ENCODE measurements at places on chromosomes 12 and 14. TPM values are rescaled to one million over a fixed set of nuclear protein-coding genes. Genes with fewer than 3 reads are reported as not detected.

Gene A2M
- total RNA-seq, result 61.8 TPM

Gene P2RX2
- total RNA-seq, result not detected

Gene DEGS2
- 2.0 TPM for total RNA-seq

Gene SRRM4
- total RNA-seq, result 11.8 TPM

Gene RD3L
- total RNA-seq, result not detected

Gene APOLD1
- 30.2 TPM for total RNA-seq

Gene FGD4
- 61.9 TPM for total RNA-seq

Gene CIROP
- total RNA-seq, result not detected

Gene HOXC6
- not detected for total RNA-seq

Gene CFAP73
- 0.54 TPM for total RNA-seq

Gene CPNE6
- 0.36 TPM for total RNA-seq

Gene LRCOL1
- total RNA-seq, result not detected

Gene REP15
- 0.82 TPM for total RNA-seq

Gene FBXW8
- total RNA-seq, result 16.8 TPM

Gene TTC6
- total RNA-seq, result 2.4 TPM

Gene FAM186B
- 0.18 TPM for total RNA-seq

Gene TCL1A
- total RNA-seq, result not detected

Gene NDUFA12
- 65.3 TPM for total RNA-seq

Gene TAS2R50
- 17.1 TPM for total RNA-seq

Gene POU6F1
- total RNA-seq, result 12.4 TPM

Gene SLCO1B1
- not detected for total RNA-seq

Gene KRT72
- total RNA-seq, result not detected

Gene GYS2
- not detected for total RNA-seq

Gene ITGA7
- total RNA-seq, result 32.1 TPM

Gene GLIPR1L1
- not detected for total RNA-seq

Gene IGF1
- total RNA-seq, result 7.1 TPM

Gene LAG3
- total RNA-seq, result 0.36 TPM

Gene MTERF2
- 22.4 TPM for total RNA-seq

Gene TAS2R7
- 0.91 TPM for total RNA-seq

Measured in cerebellum (tissue), 4 donors.